Uterus (tissue), 4 donors: ENCODE measurements at places on chromosomes 6 and 20.

GRCh38 chr6:11479296-11479695 lies 58.3 kb upstream of the TMEM170B start:
- no peak for DNase-seq

GRCh38 chr20:50569864-50570836 lies 60.0 kb downstream of the PTPN1 start:
- no peak for DNase-seq

DNA sequence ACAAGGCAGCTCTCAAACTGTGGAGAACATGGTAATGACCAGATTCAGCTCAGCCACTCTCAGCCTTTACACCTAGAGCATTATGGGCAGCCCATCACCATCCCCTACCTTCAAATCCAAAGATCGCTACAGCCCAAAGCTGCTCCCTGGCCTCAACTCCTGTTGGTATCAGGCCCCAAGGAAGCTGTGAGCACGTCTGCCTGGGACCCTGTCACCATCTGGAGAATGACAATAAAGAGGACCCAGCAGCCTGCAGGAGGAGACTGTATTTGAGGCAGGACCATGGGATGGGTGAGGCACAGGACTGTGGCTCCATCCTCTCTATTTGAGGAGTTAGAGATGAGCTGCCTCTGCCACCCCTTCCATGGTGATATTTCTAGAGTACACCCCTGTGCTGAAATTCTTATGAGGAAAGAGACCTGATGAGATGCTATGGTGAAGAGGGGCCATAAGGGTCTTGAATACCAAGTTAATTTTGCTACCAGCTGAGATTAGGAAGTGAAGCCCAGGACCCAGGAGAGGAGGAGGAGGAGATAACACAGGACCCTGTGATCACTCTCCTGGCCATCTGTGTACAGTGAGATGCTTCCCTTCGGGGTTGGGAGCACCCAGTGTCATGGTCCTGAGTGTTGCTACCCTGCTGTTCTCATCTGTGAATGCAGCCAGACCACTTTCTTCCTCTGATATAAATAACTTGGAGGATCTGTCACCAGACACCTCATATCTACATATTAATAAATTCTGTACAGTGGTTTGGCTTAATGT lies 19.6 kb upstream of the MICB start:
- DNase-seq = no peak

DNA sequence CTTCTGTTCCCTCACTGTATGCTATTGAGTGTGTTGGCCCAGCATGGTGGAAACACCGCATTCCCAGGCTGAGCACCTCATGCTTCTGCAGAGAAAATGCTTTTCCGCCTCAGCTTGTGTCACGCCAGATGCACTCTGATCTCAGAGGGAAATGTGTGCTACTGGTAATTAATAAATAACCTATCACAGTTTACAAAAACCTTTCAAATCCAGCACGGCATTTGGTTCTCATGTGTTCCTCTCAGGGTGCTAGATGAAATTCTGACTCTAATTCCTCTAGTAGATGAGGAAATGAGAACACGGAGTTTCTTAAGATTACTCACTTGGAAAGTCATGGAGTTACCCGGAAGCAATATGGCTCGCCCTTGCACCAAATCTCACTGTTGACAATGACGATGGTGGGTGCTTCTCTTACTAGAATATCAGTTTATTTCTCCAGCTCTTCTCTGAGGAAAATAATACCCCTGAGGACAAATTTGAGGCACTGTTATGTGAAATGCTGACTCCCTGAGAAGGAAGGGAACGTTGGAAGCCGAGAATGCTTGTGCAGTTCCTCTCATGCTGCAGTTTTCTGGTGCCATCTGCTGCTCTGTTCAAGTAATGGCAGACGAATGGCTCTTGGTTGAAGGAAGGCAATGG lies 116.6 kb downstream of the RNF144B start:
- DNase-seq = peak; percentile 32

- DNase-seq = peak; percentile 46
Measured at GRCh38 chr6:39228992-39229767, at the start of gene KCNK5. KCNK5 (minus strand) TSS chr6:39229475; CDS start chr6:39229111, 364 bp downstream.

DNA sequence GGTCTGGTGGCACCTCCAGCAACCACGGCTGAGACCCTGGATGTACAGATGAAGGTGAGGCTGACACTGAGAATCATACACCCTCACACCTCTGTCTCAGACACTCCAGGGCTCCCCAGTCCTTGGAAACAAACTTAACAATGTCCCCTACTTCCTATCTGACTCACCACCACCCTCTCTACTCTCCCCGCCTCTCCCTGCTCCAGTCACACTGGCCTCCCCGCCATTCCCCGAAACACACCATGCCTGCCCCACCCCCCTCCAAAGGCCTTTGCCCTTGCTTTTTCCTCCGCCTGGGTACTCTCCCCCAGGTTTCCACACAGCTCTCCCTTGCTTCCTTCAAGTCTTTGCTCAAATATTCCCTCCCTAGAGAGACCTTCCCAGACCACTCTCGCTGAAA lies 16.3 kb downstream of the BPI start:
- no peak for DNase-seq

- DNase-seq = no peak
Measured at GRCh38 chr6:63742060-63742459, 106.5 kb downstream of the PHF3 start.

DNA sequence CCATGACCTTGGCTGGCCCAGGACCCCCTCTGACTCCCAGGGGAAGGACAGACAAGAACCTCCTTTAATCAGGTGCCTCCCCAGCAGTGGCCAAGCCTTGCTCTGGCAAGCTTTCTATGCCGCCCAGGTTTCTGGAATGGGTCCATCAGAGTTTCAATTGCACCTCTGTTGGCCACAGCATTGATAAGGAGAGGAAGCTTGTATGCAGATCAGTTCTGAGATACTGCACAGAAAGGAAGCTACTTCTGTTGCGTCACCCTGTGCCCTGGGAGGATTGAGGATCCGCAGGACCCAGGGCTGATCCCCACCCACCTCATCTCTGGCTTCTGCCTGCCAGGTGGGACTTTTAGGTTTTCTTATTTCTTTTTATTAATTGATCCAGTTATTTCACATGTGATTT lies 167.2 kb downstream of the TFAP2C start:
- DNase-seq = no peak

- DNase-seq = peak; percentile 65
Measured at GRCh38 chr6:129683601-129684322, 26.2 kb downstream of the ARHGAP18 start.

- DNase-seq = no peak
Measured at GRCh38 chr6:12066297-12066696, 54.2 kb downstream of the HIVEP1 start.

DNA sequence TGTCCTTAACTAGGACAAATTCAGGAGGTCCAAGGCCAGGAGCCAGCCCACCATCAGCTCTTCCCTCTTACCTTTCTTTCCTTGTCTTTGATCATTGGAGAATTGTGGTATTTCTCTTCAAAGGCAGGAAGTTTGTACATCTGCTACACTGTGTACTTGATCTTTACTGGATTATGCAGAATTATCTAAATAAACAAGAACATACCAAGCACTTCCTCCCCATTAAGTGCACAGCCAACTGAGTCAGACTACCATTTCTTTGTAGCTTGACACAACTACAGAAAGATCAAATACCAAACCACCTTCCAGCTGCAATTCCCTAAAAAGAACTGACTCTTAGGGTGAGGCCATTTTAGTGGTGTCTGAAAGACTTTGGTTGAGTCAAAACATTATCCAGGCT lies 195.1 kb downstream of the HDGFL1 start:
- DNase-seq = no peak

GRCh38 chr6:26599134-26599533 lies 2.4 kb downstream of the ABT1 start:
- no peak for DNase-seq

GRCh38 chr20:19975901-19976300 lies 41.3 kb upstream of the NAA20 start:
- DNase-seq = no peak

GRCh38 chr6:113809826-113810225 lies 47.3 kb upstream of the MARCKS start:
- no peak for DNase-seq

DNA sequence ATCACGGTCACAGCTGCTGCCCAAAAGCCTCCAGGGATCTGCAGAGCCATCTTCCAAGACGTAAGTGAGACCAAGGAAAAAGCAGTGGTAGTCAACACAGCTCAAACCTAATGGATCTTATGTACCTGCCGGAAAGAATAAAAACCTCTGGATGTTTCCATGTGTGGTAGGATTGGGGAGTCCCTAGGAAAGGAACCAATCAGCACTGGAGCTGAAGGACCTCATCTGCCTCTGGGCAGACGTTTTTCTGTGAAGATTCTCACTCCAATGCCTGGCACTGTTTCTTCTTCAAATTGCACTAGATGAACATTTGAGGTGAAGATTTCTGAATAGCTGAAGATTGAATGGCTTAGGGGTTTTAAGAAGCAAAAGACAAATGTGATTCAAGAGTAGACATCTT lies at the start of gene HLA-DQB2:
TSS of gene HLA-DQB2 (minus strand) at position 112 of the 400 bp plus-strand sequence. CDS start at position 50, 62 bp downstream.
- no peak for DNase-seq

GRCh38 chr6:137681445-137682009 lies 185.5 kb upstream of the TNFAIP3 start:
- DNase-seq = no peak

- DNase-seq = no peak
Measured at GRCh38 chr20:3410464-3410863, 3.0 kb upstream of the DNAAF9 start.

- no peak for DNase-seq
Measured at GRCh38 chr20:3405139-3405538, 2.3 kb downstream of the DNAAF9 start.

DNA sequence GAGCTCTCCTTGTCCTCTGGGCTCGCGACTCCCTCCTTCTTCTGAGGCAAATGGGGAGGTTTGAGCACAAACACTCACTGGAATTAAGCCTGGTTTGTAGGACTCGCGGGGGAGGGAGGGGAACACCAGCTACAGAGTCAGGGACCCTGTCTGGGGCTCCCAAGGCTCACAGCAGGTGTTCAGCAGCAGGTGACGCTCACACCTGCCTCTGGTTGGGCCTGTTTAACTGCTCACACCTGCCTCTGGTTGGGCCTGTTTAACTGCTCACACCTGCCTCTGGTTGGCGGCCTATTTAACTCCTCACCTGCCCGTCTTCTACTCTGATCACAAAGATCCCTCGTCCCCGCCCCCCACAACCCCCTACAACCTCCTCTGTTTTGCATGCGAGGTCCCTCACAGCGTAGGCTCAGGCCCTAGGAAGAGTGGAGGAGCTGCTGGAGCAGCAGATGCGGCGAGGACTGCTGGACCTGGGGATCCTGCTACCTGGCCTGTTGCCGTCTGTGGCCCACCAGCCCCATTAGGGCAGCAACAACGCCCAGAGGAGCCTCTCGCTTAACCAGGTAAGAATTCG lies 181.9 kb downstream of the ERMARD start:
- no peak for DNase-seq

DNA sequence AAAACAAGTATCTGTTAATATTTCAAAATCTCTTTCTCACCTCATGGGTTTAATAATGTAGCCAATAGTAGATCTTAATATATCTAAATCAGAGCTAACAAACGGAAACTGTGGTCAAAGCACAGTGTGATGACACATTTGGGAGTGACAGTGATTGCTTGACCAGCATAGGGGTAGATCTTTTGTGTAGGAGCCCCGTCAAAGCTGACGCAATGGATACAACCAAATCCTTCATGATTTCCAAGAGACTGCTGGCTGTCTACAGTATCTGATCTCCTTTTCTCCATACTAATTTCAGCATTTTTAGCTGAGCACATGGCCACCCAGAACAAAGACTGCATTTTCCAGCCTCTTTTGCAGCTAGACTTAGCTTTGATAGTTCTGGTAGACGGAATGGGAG lies 299.3 kb upstream of the ECI2 start:
- no peak for DNase-seq

- no peak for DNase-seq
Measured at GRCh38 chr6:90028066-90028778, 134.0 kb downstream of the GJA10 start.

- DNase-seq = no peak
Measured at GRCh38 chr6:142087950-142088857, 44.5 kb upstream of the GJE1 start.

- DNase-seq = no peak
Measured at GRCh38 chr6:63447134-63447533, 125.1 kb upstream of the LOC128125822 start.

DNA sequence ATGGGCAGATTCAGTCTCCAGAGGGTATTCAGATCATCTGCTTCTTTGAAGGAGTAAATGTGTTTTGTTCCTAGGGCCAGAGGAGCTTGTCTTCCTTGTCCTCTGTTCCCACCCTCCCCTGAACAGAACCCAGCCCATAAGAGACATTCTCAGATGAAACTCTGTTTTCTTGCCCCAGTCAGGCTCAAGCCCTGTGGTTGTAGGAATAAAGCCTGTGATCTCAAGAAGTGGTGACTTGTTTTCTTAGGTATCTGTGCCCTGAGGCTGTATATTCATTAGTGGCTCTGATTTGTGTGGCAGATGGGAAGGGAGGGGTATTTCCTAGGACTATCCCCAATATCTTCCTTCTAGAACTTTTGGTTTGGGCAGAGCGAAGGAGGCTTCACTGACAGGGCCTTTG lies 27.9 kb downstream of the GSS start:
- DNase-seq = no peak

DNA sequence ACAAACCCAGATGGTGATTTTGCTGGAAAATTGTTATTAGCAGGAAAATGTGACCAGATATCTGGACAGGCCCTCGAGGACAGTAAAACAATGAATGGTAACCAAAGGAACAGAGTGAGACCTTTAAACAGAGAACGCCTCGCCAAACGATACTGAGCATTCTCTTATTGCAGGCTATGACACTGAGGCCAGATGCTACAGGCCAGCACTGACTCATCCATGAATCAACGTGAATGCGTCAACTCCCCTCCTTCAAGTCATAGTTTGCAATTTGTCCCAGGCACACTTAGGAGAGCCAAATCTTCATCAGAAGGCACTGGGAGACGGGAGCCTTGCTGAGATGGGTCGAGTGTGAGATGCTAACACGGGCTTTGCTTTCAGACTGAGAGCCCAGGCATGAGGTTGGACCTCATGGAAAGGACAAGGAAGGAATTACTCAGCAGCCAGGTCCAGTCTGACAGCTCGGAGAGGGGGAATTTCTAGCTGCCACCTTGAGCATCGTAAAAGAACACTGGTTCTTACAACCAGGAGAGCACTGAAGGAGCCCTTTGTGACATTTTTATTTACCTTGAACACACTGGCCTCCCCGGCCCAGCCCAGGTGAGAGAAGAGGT lies 60.7 kb downstream of the BMP7 start:
- no peak for DNase-seq

DNA sequence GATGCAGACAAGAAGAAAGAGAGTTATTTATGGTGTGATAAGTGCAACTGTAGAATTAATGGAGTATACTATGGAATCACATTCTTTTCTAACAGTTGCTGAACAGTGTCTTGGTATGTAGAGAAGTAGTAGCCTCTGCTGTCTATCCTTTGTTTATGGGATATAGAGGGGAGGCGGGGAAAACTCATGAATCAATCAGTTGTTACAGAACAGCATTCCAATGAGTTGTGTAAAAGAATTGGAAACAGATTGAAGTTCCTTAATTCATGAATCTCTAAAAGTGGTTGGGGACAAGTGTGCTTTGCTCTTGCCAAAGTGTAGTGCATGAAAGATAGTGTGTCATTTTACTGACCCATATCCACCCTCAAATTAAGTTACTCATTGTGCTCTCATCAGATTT lies 77.7 kb downstream of the FLRT3 start:
- DNase-seq = no peak

- no peak for DNase-seq
Measured at GRCh38 chr6:36847152-36847551, 7.9 kb upstream of the CPNE5 start.
